Endothelial cell (in vitro differentiated cells): ENCODE measurements at places on chromosomes 2 and 18. TPM values are rescaled to one million over a fixed set of nuclear protein-coding genes. Genes with fewer than 3 reads are reported as not detected.

GRCh38 chr2:32357318-32358110, 691 bp downstream of the BIRC6 start:
- DNase-seq = peak; percentile 62

GRCh38 chr2:226909126-226909525, 73.3 kb downstream of the RHBDD1 start:
- no peak for DNase-seq

DNA sequence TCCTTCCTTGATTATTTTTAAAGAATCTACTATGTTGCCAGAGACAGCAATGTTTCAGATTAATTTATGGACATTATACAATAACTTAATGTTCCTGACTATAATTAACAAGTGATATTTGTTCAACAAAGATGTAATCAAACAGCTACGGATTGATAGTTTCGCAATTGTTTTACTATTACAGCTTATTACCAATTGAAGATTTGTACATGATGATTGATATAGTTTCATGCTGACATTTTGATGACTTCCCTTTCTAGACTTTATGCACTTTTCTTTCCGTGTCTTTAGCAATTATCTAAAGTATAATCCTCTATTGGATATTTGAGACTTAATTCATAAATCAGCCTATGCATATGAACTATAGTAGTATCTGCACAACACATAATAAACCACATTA, 6.5 kb downstream of the SP5 start:
- DNase-seq = no peak

- no peak for DNase-seq
These were observed 126.7 kb downstream of the MYCN start for GRCh38 chr2:16067037-16067406.

DNA sequence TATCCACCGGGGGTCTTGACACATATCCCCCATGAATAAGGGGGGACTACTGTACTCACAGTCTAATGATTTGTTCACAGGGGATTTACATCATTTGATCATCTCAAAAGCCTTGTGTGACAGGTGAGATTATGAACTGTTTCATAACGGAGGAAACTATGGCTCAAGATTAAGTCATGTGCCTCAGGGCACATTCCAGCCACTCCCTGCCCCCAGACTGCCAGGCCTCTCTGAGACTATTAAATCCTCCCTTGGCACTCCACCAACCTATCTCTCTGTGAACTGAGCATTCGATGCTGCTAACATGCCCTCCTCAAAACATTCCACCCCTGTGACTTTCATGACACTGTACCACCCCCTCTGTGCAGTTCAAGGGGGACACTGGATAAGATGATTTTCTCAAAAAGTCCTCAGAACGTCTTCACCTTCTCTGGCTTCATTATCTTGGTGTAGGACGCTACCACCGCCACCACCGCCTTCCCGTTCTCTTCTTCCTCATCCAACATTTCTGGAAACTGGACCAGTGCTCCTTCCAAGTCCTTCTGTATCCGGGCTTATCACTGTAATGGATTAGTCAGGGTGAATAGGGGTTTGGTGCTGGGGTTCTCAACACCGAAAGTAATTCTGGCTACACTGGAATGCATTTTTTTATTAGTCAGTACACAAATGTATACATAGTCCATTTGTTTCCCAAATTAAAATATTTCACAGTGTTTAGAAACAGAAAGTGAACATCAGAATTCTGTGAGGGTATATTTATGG, 169.6 kb downstream of the KCNS3 start:
- no peak for DNase-seq

- no peak for DNase-seq
These were observed 45.0 kb upstream of the RIT2 start for GRCh38 chr18:43160509-43160908.

GRCh38 chr2:191946471-191947182, 99.7 kb upstream of the CAVIN2 start:
- DNase-seq = no peak

GRCh38 chr2:196238836-196239380, 67.5 kb upstream of the STK17B start:
- no peak for DNase-seq

DNA sequence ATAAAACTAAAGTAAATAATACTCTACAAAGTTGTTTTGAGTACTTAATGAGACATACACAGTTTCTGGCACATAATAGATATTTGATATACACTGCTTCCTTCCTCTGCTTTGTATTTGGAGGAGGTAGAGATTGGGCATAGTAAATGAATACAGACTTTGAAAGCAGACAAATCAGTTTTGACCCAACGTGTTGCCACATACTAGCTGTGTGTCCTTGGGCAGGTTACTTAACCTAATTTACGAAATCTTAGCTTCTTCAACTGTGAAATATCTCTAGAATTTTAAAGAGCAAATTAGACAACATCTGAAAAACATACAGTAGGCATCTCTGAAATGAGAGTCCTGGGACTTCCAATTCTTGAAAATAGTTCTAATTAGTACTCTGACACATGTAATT, 425.4 kb downstream of the TGIF1 start:
- no peak for DNase-seq

DNA sequence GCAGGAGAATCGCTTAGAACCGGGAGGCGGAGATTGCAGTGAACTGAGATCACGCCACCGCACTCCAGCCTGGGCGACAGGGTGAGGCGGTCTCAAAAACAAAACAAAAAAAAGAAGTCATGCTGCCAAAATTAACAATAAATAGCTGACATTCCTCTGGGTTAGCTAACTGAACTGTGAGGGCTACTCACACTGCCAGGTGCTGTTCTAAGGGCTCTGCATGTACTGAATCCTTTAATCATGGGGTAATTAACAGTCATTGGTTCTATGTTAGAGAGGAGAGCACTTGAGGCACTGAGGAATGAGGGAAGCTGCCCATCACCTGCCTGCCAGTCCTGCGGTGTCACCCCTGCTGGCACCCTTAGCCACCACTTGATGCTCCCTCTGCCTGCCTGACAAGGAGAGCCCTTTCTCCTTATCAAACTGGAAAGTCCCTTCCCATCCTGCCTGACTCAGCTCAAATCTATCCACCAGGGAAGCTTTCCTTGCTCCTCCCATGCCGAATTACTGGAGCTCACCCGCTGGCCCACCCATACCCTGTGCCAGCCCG, 73.0 kb upstream of the RIOK3 start:
- no peak for DNase-seq

- no peak for DNase-seq
These were observed 95.2 kb downstream of the ZNF516 start for GRCh38 chr18:76399613-76400391.

GRCh38 chr2:179793902-179794301, 67.5 kb downstream of the ZNF385B start:
- no peak for DNase-seq

DNA sequence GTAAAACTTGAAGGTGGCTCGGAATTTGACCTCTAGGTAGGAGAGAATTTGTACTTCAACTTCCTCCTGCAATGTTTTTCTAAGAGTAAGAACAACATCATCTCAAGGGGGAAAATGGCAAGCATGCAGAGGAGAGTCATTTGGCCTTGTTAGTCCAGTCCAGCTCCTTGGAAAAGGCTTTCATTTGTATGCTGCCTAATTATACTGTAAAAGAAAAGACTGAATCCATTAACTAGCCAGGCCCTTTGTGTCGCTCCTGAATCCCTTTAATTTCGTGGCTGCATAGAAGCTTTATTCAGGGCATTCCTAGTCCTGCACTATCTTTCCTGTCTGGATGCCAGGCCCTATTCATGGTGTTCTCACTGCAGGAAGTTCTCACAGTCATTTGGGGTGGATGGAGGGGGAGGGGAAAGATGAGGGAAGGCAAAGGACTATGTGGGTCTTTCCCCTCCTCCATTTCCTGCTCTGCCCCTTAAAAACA, 36.0 kb downstream of the PHLPP1 start:
- peak; percentile 38 for DNase-seq

DNA sequence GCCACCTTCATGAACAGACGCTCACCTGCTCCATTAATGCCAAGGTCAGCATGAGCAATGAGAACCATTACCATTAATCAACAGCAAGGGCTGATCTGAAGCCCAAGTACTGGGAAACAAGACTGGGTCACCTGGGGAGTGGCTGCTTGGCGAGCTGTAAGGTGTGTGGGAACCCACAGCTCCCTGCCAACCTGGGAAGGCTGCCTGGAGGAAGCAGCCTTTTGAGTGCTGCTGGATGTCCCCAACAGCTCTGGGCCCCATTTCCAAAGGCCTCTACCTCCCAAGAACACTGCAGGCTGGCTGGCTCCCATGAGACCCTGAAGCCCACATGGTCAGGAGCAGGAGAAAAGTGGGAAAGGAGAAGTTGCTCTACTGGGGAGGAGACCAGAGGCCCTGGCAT, 62.1 kb downstream of the CYP26B1 start:
- no peak for DNase-seq

DNA sequence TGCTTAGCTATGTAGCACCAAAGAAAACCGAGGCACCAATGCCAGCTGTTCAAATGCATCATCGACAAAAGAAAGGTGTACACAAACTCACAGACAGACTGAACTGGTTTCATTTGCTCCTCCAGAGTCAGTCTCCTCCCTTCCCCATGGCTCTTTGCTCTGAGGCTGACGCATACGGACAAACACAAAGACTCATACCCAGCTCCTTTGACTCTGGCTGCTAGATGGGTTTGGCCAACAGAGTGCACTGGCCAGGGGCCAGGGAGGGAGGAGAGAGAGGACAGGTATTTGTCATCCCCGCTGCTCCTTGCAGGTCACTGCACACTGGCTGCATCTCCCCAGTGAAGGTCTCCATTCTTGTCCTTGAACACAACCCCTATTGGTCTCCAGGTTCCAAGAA, 40.7 kb downstream of the DNER start:
- DNase-seq = no peak

DNA sequence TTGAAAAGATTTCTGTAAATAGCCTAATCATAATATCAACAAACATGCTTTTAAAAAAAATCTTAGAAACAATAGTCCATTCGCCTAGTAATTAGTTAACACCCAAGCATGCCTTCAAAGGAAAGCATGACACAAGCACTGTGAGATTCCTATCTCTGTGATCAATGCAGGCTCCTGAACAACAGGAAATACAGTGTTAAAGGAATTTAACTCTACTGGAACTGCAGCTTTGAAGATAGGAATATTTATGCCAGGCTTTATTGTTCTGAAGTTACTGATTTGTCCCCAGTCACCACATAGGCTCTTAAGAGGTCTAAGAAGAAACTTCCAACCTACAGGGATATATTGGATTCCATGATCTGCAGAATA, 15.4 kb upstream of the FAM124B start:
- DNase-seq = no peak

- DNase-seq = no peak
These were observed 10.5 kb upstream of the ST3GAL5 start for GRCh38 chr2:85899284-85899683.

The CD8A gene
- total RNA-seq = not detected

The COLEC12 gene
- 157 TPM for total RNA-seq

The RAB11FIP5 gene
- total RNA-seq = 27.8 TPM

The IFIH1 gene
- 5.2 TPM for total RNA-seq

The EMX1 gene
- 3.7 TPM for total RNA-seq

The SERPINB10 gene
- total RNA-seq = not detected

The ST6GAL2 gene
- total RNA-seq = 10.9 TPM

The ASTL gene
- not detected for total RNA-seq

The SCYGR4 gene
- total RNA-seq = not detected

The UGT1A8 gene
- not detected for total RNA-seq

The CGREF1 gene
- total RNA-seq = not detected

The GCG gene
- not detected for total RNA-seq

The SNORC gene
- total RNA-seq = 5.6 TPM

The GYPC gene
- total RNA-seq = 154 TPM
